H9 (cell line): ENCODE measurements at places on chromosomes 4 and X. TPM values are rescaled to one million over a fixed set of nuclear protein-coding genes. Genes with fewer than 3 reads are reported as not detected.
A peak's percentile ranks its signal among the peaks of the same experiment; 100 is the strongest.

DNA sequence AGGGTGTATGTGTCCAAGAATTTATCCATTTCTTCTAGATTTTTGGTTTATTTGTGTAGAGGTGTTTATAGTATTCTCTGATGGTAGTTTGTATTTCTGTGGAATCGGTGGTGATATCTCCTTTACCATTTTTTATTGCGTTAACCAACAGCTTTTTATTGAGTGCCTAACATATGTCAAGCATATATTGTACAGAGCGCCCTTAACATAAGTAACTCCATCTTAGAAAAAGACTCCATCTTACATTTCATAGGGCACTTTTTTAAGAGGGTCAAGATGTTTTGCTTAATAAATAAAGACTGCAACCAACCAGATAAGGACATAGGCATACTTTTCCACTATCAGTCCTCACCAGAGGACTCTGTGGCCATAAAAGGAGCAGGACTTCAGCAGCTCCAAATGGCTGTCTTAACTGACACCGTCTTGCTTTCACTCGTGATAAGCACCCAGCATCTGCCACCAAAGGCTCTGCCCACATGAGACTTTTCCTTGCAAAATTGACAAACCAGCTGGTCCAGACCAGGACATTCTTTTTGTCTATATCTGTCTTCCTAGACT lies 75.0 kb downstream of the HS6ST2 start:
- H3K4me3 ChIP-seq: no peak overlapping the region
- no peak for DNase-seq
- no peak overlapping the region for H3K27ac ChIP-seq

The BCAP31 gene
- 138 and 140 TPM in 2 replicates for total RNA-seq

- no peak overlapping the region for H3K27ac ChIP-seq
- H3K36me3 ChIP-seq: no peaks in the 10 kb centered on the region; the same call in 1 of the 2 replicates
- H3K27me3 ChIP-seq: no peaks in the 10 kb centered on the region
Measured at GRCh38 chr4:109930464-109930863, 17.8 kb downstream of the EGF start.

DNA sequence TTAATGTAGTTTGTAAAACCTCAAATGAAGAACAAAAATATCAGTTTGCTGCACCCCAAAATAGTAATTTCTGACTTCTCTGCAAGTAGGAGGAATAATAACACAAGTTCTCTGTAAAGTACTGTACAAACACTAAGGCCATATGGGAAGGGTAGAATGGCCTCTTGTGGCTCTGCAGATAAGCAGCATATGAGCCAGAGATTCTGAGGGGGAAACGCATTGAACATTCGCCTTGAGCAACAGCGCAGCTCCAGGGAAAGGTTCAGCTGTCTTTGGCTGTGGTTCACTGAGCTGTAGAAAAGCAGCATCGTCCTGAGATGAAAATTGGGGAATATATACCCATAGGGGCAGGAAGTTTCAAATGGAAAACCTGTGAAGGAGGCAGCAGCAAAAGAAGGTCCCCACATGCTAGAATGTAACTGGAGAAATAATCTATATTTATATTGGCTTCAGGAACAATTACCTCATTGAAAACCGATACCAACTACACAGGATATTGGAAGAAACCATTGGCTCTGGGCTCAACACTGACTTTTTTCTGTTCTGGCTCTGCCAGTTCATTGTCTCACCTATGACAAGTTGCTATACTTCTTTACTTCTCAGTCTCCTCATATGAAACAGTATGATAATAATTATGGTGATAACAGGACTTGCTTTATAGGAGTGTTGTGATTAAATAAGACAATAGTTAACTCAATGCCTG lies 357.6 kb upstream of the CPEB2 start:
- no peak for DNase-seq
- no peak overlapping the region for H3K4me3 ChIP-seq
- no peaks in the 10 kb centered on the region for H3K27me3 ChIP-seq
- H3K27ac ChIP-seq: no peak overlapping the region

The CHIC1 gene
- total RNA-seq: 17.2 and 18.2 TPM in 2 replicates

GRCh38 chr4:88706574-88706973 lies 8.9 kb upstream of the NAP1L5 start:
- H3K4me1 ChIP-seq: no peaks in the 10 kb centered on the region
- H3K27ac ChIP-seq: no peak overlapping the region
- no peaks in the 10 kb centered on the region for H3K27me3 ChIP-seq
- no peaks in the 10 kb centered on the region for H3K36me3 ChIP-seq
- no peak for DNase-seq

- DNase-seq: no peak
- no peaks in the 10 kb centered on the region for H3K36me3 ChIP-seq
- no peak overlapping the region for H3K4me3 ChIP-seq
- H3K27ac ChIP-seq: no peak overlapping the region
- H3K4me1 ChIP-seq: no peaks in the 10 kb centered on the region
Measured at GRCh38 chrX:5774446-5774845, 454.2 kb downstream of the NLGN4X start.

DNA sequence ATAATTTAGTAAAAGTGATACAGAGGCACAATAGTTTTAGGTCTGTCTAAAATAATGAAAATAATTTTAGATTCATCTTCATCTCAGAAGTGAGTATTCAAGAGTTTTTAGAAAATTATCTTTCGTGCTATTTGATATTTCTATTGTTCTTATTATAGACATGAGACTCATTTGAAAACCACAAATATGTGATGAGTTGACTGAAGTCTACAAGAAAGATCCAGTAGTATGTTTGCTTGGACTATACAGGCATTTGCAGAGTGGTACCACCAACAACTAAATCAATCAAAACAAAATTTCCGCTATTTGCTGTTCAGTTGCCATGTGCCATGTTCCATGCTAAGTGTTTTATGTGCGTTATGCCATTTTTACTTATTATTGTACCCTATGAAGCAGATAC lies 1318.5 kb downstream of the STIM2 start:
- no peak overlapping the region for H3K4me3 ChIP-seq
- no peak overlapping the region for H3K27ac ChIP-seq
- no peak for DNase-seq
- no peaks in the 10 kb centered on the region for H3K4me1 ChIP-seq

DNA sequence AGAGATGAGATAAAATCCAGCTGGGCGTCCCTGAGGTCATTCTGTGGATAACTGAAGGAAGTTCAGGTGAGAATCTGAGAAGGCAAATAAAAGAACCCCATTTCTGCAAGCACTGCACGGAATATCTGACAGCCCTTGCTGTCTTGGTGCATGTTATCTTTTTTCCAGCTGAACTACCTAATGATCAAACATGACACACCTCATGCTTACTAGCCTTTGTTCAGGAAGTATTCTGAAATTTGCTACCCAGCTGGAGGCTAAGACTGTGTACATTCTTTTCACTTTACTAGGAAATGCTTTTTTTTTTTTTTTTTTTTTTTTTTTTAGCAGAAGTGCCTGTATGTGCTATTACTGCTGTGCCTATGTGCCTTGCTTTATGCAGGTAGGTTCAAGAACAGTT lies 718.1 kb downstream of the SMARCA1 start:
- H3K27me3 ChIP-seq: no peaks in the 10 kb centered on the region
- H3K36me3 ChIP-seq: peaks cover 15% of the 10 kb centered on the region
- DNase-seq: no peak

GRCh38 chr4:58617226-58617625 lies 1507.0 kb upstream of the IGFBP7 start:
- no peak for DNase-seq
- H3K36me3 ChIP-seq: peaks cover 19% of the 10 kb centered on the region
- H3K4me3 ChIP-seq: no peak overlapping the region

- H3K4me3 ChIP-seq: no peak overlapping the region
- H3K27ac ChIP-seq: no peak overlapping the region
- H3K4me1 ChIP-seq: no peaks in the 10 kb centered on the region
- H3K36me3 ChIP-seq: no peaks in the 10 kb centered on the region
- no peaks in the 10 kb centered on the region for H3K27me3 ChIP-seq
Measured at GRCh38 chr4:136864604-136865185, 667.6 kb downstream of the PCDH18 start.

DNA sequence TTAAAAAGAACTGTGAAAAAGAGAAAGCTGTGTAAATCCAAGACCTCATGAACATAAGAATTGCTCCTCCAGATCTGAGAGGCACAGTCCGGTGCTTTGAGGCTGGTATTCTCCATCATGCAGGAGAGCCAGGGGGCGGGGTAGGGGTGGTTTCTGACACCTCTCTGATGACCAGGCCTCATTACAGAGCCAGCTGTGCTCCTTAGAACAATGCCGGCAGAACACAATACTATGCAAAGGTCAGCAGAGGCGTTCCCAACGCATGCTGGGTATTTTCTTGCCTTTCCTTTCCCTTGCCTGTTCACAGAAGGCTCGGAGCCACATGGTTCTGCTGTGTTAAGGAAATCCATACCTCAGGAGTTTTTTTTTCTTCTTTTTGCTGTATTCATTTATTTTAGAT lies 91.2 kb upstream of the SOD3 start:
- no peak overlapping the region for H3K27ac ChIP-seq
- H3K27me3 ChIP-seq: no peaks in the 10 kb centered on the region; the same call in 1 of the 2 replicates
- H3K4me1 ChIP-seq: no peaks in the 10 kb centered on the region

GRCh38 chr4:15348236-15348635 lies 79.6 kb upstream of the C1QTNF7 start:
- H3K4me1 ChIP-seq: peaks cover 4% of the 10 kb centered on the region; the same call in 1 of the 2 replicates
- H3K27ac ChIP-seq: no peak overlapping the region
- H3K36me3 ChIP-seq: no peaks in the 10 kb centered on the region
- DNase-seq: no peak
- H3K27me3 ChIP-seq: no peaks in the 10 kb centered on the region

GRCh38 chr4:54373718-54374210 lies 144.7 kb downstream of the PDGFRA start:
- H3K4me1 ChIP-seq: no peaks in the 10 kb centered on the region
- H3K4me3 ChIP-seq: no peak overlapping the region
- H3K27me3 ChIP-seq: no peaks in the 10 kb centered on the region
- DNase-seq: no peak
- H3K27ac ChIP-seq: no peak overlapping the region

The TLR1 gene
- total RNA-seq: not detected in 2 replicates

DNA sequence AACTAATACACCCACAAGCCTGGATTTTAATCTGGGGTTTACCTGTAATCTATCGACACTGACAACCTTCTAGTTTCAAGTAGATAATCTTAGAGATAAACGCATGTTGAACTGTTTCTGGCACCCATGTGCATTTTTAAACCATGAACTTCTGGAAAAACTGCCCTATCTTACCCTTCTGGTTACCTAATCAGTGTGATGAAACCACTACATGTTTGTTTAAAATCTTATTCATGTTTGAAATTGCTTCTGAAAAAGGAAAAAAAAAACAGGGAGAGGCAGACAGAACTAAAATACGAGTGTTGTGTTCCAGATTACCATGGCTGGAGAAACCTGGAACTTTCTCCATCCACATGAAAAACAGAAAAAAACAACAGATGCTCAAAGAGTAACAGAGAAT lies 139.3 kb downstream of the MID1IP1 start:
- H3K27ac ChIP-seq: no peak overlapping the region
- H3K4me1 ChIP-seq: no peaks in the 10 kb centered on the region
- no peak for DNase-seq
- peaks cover 4% of the 10 kb centered on the region for H3K36me3 ChIP-seq

The PABPC5 gene
- total RNA-seq: 2.7 and 3.0 TPM in 2 replicates

GRCh38 chr4:46949822-46950221 lies 40.8 kb upstream of the COX7B2 start:
- DNase-seq: no peak
- H3K4me1 ChIP-seq: no peaks in the 10 kb centered on the region
- H3K27me3 ChIP-seq: no peaks in the 10 kb centered on the region
- no peak overlapping the region for H3K27ac ChIP-seq

DNA sequence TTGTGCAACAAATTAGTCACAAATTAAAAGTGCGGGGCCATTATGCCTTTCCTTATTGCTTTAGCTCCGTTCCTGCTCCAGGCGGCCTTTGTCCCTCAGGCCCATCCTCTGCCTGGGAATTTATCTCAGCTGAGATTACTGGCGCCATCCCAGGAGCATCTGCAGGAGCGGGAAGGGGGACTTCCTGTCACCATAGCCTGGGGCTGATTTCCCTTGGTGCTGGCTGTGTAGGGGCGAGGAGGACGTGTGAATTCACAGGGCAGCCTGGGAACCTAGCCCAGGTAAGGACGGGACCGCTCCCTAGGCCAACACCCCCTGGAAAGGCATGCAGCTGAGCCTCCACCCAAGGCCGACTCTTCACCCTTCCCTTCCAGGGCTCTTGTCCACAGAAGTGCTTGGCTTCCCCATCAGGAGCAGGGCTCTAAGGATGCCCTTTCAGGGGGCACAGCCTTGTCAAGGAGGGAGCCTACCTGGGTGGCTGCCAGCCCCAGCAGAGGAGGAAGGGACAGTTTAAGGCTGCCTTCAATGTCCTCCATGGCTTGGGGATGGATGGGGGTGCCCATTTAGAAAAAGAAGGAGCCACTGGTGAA lies 72.6 kb upstream of the NKX1-1 start:
- peak; percentile 28 for DNase-seq
- H3K27me3 ChIP-seq: no peaks in the 10 kb centered on the region; the same call in 1 of the 2 replicates
- no peaks in the 10 kb centered on the region for H3K4me1 ChIP-seq
- no peaks in the 10 kb centered on the region for H3K36me3 ChIP-seq
- H3K27ac ChIP-seq: no peak overlapping the region

The NLGN4X gene
- 106 and 111 TPM in 2 replicates for total RNA-seq

- H3K27ac ChIP-seq: no peak overlapping the region
- H3K4me3 ChIP-seq: no peak overlapping the region
- no peaks in the 10 kb centered on the region for H3K27me3 ChIP-seq
- no peak for DNase-seq
Measured at GRCh38 chrX:63855896-63856295, 70.9 kb upstream of the ARHGEF9 start.

DNA sequence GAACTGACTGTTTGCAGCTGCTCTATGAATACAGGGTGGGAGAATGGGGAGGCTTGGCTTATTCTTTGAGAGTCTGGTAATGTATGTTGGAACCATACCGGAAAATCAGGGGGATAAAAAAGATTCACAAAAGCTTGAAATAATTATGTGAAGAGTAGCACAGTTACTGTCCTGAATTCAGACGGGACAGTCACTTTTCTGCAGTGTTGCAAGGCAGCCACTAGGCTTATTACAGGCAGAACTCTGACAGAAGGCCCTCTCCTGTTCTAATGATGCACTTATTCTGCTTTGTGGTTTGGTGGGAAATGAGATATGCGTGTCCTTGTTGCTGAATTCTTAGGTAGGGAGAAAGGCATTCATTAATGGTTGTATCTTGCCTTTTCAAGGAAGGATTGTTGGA lies 37.2 kb downstream of the GUCY1B1 start:
- H3K36me3 ChIP-seq: no peaks in the 10 kb centered on the region
- H3K4me1 ChIP-seq: no peaks in the 10 kb centered on the region
- H3K27ac ChIP-seq: no peak overlapping the region
- H3K27me3 ChIP-seq: no peaks in the 10 kb centered on the region
- peak; percentile 32 for DNase-seq

The RHOXF1 gene
- not detected in 2 replicates for total RNA-seq

DNA sequence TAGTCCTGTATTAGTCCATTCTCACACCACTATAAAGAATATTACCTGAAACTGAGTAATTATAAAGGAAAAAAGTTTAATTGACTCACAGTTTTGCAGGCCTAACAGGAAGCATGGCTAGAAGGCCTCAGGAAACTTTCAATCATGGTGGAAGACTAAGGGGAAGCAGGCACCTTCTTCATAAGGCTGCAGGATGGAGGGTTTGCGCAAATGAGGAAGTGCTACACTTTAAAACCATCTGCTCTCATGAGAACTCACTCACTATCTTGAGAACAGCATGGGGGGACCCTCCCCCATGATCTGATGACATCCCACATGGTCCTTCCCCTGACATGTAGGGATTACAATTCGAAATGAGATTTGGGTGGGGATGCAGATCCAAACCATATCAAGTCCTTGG lies 12.1 kb upstream of the MAGEA11 start:
- no peaks in the 10 kb centered on the region for H3K27me3 ChIP-seq
- no peak for DNase-seq
- H3K4me3 ChIP-seq: no peak overlapping the region
- H3K27ac ChIP-seq: no peak overlapping the region
- no peaks in the 10 kb centered on the region for H3K4me1 ChIP-seq
